ENCODE measurements at places on chromosomes 2 and 18.

DNA sequence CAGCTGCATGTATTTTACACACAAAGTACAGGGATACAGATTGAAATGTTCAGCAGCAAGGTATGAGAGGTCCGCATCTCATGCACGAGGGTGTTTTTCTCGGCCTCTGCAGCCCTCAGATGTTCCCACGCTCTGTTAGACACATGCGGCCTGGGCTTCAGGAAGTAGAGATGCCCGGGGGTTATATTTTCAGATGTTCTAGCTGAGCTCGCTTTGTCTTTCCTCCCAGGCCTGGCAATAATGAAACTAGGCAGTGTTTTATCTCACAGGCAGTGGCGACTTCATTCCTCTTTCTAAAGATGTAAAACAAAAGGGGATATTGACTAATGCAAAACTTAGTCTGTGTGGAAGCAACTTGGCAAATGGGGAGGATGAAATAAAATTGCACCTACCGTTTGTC is 190.7 kb downstream of the GBX2 start:
- no peak for DNase-seq

DNA sequence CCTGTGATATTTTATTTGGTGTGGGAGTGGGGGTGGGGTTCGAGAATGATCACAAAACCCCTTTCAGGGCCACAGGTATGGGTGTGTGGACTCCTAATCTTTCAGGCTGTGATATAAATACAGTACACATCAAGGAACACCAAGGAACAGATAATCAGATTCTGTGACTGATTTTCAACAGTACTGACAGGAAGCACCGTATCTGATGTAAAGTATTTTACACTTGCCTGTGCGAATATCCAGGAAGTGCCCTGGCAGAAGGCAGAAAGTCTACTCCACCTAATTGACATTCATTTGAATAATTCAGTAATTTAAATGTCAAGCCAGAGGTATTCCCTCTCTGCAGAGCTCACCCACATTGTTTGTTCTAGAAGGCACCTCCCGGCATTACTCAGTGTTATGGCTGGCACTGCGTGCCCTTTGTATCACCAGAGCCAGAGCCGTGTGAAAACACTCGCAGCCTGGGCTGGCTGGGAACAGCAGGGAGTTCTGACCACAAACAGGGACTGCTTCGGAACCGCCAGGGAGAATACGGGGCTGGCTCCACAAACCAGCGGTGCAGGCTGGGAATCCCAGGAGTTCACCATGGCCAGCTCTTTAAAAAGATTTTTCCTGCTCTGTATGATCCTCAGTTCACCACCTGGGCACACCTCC is 91.8 kb downstream of the ACVR1 start:
- peak; percentile 83 for DNase-seq

- no peak for DNase-seq
Observed at GRCh38 chr2:161979490-161979889, 94.5 kb downstream of the DPP4 start.

- no peak for DNase-seq
Observed at GRCh38 chr2:69773206-69773605, 31.3 kb downstream of the ANXA4 start.

GRCh38 chr18:61669320-61669719 is 223.5 kb downstream of the RNF152 start:
- DNase-seq, result no peak

- DNase-seq, result no peak
Observed at GRCh38 chr2:7190587-7191324, 273.5 kb downstream of the RNF144A start.

DNA sequence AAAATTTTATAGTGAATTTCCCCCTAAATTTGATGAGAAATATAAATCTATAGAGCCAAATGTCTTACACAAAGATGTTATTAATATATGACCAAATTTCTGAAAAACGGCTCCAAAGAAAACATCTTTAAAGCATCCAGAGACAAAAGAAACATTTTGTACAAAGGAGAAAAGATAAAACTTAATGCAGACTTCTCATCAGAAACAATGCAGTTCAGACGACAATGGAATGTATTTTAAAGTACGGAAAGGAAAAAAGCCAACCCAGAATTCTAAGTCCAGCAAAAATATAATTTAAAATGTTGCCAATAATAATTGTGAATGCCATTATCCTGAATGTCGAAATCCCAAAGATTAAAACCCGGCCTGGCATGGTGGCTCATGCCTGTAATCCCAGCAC is 129.4 kb downstream of the MCFD2 start:
- DNase-seq, result no peak

DNA sequence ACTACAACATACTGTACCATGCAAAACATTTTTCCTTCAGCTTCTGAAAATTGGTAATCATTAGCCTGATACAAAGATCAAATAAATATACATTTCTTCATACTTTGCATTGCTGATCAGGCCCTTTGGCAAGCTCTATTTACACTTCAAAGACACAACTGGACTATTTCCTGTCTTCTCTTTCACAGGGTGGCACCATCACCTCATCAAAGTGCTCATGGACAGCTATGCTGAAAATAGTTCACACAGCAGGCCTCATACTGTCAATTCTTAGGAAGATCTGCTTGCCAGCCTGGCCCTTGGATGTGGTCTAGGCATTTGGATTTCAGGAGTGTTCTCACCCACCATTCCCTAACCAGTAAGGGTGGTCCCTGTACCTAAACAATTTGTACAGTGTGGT is 33.9 kb downstream of the FBXO15 start:
- no peak for DNase-seq

- no peak for DNase-seq
Observed at GRCh38 chr2:72148003-72148836, 558 bp upstream of the CYP26B1 start.

GRCh38 chr18:11828786-11829432 is 22.3 kb upstream of the CHMP1B start:
- DNase-seq, result no peak

DNA sequence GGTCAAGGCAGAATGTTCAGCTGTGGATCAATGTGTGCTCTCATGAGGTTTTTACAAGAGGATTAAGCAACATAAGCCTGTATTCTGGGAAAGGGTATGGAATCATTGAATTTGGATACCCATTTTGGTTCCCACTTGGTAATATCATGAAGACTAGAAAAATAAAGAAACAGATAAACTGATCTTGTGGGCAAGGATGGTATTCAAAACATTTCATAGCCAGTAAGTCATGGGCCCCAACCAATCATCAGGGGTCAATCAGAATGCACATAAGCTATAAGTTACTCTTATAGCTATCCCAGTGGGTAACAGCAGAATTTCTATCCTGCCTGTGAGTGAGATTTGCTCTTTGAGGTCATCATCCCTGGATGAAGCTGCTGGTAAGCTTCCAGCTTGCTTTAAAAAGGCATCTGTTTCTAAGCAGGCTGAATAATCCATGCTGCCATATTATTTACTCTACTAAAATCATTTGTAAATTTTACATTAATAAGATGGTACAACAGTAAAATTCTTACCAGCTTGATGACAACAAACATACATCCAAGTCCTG is 291.2 kb downstream of the RAD51AP2 start:
- DNase-seq, result no peak
